ENCODE measurements at places on chromosomes 2 and 18.

- peak; percentile 53 for DNase-seq
Measured at GRCh38 chr2:145599756-145600155, 1079.8 kb upstream of the ZEB2 start.

DNA sequence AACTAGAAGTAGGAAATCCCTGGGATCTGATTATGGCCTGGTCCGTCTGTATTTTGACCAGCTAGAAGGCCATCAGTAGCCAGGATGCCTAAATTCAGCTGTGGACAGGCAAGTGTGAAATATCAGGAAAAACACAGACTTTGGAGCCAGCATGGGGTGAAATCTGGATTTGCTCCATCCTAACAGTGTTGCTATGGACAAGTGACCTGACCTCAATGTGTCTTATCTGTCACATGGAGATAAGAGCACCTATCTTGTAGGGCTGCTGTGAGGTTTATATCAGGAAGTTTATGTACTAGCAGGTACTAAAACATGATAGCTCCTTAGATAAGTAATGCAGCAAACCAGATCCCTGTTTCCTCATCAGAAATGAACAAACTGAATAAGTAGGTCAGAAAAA is 460.4 kb downstream of the STK39 start:
- no peak for DNase-seq

DNA sequence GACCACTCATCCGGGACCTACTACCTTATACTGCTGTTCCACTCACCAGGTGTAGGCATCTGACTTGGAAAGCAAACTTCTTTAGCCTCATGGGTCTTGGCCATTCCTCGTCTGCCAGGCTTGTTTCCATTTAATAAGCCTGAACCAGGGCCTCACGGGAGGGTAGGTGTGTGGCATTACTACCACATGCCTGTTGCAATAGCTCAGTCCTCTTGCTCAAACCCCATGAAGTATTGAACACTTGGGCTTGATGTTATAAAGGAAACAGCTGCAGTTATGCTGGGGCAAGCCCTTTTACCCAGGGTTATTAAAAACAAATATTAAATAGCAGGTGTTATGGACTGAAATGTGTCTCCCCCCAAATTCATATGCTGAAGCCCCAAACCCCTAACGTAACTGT is 21.2 kb downstream of the MRPL44 start:
- no peak for DNase-seq

DNA sequence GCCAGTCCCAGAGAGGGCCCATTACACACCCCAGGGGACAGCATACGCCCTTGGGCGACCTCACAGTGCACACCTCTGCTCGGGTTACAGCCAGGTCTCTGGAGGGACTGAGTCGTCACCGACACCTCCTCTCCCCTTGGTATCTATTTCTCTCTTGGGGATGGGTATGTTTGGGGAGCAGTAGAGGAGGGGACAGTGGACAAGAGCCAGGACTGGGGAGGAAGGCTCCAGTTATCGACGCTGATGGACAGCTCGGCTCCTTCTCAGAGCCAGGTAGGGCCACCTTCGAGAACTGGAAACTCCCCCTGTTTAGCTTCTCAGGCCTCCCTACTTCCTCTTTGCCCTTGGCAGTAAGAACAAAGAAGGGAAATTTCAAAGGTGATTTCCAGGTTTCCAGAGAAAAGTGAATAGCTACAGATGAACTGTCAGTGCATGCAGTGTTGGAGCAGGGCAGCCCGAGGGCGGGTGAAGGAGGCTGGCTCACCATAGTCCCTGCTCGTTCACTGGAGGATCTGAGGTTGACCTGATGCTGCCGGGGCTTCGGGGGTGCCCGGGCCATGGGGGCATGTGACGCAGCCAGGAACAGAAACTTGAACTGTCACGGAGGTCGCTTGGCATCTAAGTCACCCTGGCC is 4.4 kb upstream of the SEMA4C start:
- DNase-seq: no peak

DNA sequence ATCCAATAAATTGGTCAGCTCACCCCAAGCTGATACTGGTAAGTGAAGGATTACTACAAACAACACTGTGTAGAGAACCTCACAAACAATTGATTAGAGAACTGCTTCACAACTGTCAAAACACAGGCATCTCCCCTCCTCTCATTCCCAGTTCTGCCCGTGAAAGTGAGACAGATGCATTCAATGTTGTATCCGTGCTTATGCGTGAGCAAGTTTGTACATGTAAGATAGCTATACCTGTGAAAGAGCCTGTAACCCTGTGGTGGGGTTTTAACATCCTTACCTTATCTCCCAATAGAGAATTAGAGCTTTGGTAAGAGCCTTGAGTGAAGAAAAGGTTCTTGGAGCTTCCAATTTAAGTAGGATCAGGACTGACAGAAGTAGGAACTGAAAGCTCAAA is 9.1 kb downstream of the MARCHF4 start:
- no peak for DNase-seq

GRCh38 chr2:220006152-220006621 is 378.8 kb downstream of the SLC4A3 start:
- DNase-seq: no peak

DNA sequence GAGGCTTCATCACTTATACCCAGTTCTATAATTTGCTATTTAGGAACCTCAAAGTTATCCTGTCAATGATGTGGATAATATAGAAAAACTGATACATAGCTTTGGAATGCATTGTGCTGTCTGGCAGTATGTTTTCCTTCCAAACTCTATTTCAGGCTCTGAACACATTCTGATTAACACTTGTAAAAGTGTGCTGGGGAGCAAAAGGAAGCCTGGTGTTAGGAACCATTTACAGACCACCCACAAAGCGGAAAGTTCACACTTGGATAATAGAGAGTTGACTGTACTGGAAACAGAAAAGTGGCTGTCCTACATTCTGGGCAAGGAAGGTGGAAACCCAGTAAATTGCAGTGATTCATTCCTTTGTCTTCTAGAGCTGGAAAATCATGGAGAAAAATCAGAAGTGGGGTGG is 114.5 kb upstream of the ZFP36L2 start:
- DNase-seq: peak; percentile 75

DNA sequence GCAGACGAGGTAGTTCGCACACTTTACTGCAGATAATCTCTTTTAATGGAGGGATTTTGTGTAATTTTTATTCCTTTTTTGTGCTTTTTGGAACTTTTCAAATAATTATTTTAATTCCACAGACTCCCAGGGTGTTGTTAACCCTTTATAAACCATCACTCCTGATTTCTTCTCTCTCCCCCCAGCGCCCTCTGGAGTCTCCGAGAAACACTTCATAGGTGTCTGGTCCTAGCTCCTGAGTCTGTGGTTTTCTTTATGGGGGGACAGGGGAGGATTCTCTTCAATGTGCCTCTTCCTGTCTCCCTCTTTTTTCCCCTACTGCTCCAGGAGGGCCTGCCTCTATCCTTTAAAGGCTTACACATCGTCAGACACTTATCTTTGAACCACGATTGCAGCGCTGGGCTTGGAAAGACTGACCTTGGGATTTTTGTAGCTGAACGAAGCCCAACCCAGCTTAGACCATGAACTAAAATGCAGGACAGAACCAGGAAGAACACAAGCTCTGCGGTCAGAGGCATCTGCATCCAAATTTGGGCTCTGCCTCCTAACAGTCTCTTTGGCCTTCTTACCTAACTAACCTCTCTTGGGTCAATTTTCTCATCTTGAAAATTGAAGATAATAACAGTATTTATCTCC is 7.1 kb upstream of the PKDCC start:
- DNase-seq: no peak

- peak; percentile 71 for DNase-seq
Measured at GRCh38 chr2:9110893-9111569, 95.6 kb upstream of the ASAP2 start.

GRCh38 chr2:129170570-129170969 is 808.9 kb upstream of the RAB6C start:
- DNase-seq: no peak

- no peak for DNase-seq
Measured at GRCh38 chr18:25875551-25876240, 214.7 kb downstream of the SS18 start.

GRCh38 chr2:239549711-239550255 is 149.0 kb upstream of the HDAC4 start:
- DNase-seq: no peak

DNA sequence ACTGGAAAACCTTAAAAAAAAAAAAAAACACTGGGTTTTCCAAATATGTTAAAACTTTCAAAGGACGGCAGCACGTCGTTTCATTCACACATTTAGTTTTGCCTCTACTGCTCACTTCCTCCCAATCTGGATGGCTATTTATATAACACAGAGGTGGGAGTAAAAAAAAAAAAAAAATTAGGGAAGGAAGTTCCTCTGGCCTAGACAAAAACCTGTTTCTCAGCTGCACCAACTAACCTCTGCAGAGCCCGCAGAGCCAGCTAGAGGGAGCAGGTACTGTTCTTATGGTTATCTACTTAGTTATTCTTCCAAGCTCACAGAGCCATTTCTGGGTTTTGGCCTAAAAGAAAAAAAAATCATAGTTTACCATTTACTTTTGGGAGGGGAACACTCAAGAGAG is 28.1 kb downstream of the SLC1A4 start:
- DNase-seq: peak; percentile 15

DNA sequence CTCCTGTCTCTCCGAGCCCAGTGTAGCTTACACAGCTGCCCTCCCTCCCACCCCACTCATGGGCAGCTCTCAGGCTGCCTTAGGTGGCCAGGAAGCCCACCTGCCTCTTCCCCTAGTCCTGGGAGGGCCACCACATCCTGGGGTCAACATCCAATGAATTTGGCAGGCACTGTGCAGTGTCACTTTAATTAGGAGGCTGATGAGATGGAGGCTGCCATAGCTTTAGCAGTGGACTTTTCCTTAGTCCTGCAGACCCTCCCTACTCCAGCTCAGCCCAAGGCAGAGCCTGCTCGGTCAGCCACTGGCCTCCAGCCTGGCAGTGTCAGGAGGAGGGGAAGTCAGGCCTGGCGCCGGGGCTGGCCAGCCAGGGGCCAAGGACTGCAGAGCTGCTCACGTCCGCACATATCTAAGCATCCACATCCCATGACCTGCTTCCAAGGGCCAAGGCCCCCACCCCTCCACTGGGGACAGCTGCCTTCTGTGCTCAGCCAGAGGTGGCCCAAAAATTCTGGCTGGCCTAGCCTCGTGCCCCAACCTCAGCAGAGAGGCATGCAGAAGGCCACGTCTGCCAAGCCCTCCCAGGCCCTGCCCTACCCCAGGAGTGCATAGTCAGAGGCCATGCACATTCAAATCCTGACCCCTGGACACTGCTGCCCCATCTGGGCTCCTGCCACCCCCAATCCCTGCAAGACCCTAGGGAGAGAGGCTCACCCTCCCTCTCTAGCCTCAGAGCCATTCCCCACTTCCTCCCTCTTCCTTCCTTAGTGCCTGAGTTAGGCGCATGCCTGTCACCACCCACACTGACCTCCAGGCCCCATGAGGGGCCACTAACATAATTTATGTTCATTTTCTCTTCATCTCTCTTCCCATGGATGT is 33.1 kb downstream of the ADRA2B start:
- no peak for DNase-seq

DNA sequence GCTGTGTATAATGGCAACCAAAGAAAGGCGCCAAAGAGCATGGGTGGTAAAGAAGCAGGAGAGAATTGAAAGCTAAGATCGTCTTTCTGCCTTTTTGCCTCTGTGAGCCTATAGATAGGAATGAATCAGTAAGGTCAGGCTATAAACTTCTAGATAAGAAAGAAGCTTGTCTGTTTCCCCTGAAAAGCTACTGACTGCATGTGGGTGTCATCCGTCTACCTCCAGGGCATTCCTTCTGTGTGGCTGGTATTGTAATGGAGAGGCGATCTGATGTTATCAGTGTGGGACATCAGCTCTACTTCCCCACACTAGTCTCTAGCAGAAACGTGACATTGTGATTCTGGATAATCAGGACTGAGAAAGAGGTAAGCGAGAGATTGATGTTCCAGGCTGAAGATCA is 63.4 kb upstream of the PLA2R1 start:
- peak; percentile 6 for DNase-seq

DNA sequence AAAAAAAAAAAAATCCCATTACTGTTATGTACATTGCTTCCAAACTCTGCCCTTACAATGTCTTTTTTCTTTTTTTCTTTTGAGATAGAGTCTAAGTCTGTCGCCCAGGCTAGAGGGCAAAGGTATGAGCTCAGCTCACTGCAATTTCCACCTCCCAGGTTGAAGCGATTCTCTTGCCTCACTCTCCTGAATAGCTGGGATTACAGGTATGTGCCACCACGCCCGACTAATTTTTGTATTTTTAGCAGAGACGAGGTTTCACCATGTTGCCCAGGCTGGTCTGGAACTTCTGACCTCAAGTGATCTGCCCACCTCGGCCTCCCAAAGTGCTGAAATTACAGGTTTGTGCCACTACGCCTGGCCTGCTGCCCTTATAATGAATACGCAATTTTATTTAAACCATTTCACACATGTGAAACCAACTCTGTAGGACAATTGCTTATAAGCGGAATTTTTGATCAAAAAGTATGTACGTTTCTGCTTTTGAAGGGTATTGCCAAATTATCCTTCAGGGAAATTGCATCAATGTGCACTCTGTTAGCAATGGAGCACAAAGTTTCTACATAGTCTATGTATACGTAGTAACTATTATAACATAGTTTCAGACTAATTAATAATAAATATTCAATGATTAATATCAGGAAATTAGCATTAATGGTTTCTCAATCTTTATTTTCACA is 55.7 kb upstream of the ACTR3 start:
- DNase-seq: no peak

- DNase-seq: no peak
Measured at GRCh38 chr18:4870177-4870773, 326.8 kb downstream of the AKAIN1 start.

- DNase-seq: no peak
Measured at GRCh38 chr2:231411237-231411636, 15.7 kb downstream of the B3GNT7 start.

DNA sequence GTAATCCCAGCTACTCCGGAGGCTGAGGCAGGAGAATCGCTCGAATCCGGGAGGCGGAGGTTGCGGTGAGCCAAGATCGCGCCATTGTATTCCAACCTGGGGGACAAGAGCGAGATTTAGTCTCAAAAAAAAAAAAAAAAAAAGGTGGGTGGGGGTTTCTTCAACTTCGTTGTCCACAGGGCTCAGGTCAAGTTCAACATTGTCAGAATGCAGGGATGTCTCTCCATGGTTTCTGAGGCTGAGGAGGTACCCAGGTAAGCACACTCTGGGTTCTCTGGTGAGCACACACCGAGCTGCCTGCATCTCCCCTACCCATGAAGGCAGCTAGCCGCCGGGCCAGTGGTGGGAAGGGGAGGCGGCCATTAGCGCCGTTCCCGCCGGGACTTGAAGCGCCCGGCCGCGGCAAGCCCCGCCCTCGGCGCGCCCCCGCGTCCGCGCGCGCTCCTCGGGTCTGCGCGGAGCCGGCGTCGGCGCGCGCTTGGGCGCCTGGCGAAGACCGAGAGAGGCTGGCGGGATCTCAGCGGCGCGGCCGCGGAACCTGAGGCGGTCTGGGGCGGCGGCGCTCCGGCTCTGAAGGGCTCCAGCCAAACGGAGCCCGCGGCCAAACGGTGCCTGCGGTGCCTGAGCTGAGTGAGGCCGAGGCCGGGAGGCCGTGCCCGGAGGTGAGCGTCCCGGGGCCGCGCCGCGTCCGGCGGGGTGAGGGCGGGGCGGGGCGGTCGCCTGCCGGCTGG is at the start of gene UBXN2A:
TSS of gene UBXN2A (plus strand) at position 477 of the 731 bp plus-strand sequence. CDS start 17,852 bp downstream, outside the sequence.
- peak; percentile 83 for DNase-seq

GRCh38 chr18:68660354-68661183 is 54.3 kb downstream of the TMX3 start:
- peak; percentile 74 for DNase-seq
